ENCODE measurements at places on chromosomes 13 and 19.

DNA sequence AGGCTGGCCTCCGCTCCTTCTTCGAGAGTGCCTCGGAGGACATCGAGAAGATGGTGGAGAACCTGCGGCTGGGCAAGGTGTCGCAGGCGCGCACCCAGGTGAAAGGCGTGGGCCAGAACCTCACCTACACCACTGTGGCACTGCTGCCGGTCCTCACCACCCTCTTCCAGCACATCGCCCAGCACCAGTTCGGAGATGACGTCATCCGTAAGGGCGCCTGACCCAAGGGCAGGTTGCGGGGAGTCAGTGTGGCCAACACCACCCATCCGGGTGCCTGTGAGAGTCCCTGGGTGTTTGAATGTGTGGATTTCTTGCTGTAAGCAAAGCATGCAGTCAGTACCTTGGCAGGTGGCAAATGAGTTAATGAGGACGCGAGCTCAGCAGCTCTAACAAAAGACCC, 78.8 kb downstream of the RYR1 start:
- no peak for DNase-seq

- DNase-seq, result no peak
These were observed 301.6 kb downstream of the SLITRK6 start for GRCh38 chr13:85497652-85498051.

GRCh38 chr19:15862444-15862843, 35.4 kb downstream of the CYP4F2 start:
- no peak for DNase-seq

- no peak for DNase-seq
These were observed 20.5 kb upstream of the VSTM2B start for GRCh38 chr19:29505097-29505824.

- DNase-seq, result no peak
These were observed 1.3 kb upstream of the PCDH9 start for GRCh38 chr13:67231289-67232000.

DNA sequence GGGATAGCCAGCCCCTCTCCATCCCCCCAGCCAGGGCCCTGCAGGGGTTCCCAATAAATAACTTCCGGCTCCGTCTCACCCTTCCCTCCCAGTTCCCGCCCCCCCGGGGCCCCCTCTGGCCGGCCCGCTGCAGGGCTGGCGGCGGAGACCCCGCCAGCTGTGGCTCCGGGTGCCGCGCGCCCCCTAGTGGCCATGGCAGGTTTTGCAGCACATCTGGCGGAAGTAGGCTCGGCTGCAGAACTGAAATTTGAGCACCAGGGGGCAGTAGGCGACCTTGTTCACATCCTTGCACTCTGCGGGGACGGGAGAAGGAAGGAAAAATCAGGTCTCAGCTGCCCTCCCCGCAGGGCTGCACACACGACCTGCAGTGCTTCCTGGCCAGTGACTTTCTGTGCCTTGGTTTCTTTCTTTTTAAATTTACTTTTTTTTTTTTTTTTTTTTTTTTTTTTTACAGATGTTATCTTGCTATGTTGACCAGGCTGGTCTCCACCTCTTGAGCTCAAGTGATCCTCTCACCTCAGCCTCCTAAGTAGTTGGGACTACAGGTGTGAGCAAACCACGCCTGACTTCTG, 3.6 kb upstream of the MYO1F start:
- DNase-seq, result peak; percentile 90

- DNase-seq, result no peak
These were observed 99.6 kb upstream of the NBEA start for GRCh38 chr13:34842466-34842865.

DNA sequence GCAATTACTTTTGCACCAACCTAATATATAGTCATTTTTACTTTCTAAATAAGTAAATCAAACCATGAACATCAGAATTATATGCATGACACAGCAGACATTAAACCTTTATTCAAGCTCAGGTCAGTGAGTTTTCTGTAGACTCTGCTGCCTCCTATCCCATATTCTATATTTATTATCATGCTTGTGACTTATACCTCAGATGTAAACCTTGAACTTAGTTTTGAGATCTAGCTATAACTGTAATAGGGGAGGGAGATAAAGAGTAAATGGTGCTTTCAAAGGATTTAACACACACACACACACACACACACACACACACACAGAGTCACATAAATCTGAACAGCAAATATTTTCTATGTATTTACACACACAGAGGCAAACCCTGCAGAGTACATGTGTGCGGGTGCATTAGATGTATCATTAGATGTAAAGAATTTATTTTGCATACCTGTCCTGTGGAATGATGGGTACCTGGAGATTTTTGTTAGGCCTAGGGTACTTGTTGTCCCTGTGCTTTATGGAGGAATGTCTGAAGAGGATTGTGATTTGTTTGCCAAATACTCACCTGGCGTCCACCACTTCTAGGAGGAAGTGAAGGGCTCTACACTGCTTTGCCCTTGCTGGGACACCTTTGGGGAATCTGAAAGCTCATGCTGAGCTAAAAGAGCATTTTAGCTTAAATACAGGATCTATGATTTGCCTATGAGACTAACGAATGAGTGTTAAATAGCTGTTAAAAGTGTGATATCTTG, 521.9 kb downstream of the KLF5 start:
- no peak for DNase-seq

GRCh38 chr13:43203781-43204180, 180.4 kb downstream of the DNAJC15 start:
- DNase-seq, result no peak

DNA sequence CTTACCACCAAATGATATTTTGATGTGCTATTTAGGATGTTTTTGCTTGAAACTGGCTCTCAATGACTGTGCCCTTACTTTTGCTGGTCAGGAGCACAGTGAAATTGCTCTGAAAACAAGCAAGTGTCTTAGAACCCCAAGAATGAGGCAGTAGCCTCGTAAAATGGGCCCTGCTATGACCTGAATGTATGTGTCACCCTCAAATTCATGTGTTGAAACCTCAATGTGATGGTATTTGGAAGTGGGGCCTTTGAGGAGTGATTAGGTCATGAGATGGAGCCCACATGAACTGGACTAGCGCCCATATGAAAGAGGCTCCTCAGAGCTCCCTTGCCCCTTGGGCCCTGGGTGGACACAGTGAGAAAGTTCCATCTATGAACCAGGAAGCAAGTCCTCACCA, 155.2 kb downstream of the ZIC5 start:
- no peak for DNase-seq

DNA sequence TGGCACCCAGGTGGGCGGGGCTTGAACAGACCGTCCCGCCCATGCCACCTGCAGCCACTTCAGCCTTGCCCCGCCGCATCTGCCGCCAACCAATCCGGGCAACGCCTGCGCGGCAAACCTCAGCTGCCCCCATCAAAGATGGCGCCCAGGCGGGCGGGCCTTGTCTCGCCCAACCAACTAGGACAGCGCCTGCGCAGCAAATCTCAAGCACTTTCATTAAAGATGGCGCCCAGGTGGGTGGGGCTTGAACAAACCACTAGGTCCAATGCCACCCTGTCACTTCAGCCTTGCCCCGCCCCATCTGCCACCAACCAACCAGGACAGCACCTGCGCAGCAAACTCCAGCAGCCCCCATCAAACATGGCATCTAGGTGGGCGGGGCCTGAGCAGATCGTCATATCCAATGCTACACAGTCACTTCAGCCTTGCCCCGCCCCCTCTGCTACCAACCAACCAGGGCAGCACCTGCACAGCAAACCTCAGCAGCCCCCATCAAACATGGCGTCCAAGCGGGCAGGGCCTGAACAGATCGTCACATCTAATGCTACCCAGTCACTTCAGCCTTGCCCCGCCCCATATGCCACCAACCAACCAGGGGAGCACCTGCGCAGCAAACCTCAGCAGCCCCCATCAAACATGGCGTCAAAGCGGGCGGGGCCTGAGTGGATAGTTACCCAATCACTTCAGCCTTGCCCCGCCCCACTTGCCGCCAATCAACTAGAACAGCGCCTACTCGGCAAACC, 1.4 kb downstream of the PEG3 start:
- DNase-seq, result peak; percentile 42

- DNase-seq, result no peak
These were observed 961.6 kb upstream of the MIR17HG start for GRCh38 chr13:90385781-90386489.

DNA sequence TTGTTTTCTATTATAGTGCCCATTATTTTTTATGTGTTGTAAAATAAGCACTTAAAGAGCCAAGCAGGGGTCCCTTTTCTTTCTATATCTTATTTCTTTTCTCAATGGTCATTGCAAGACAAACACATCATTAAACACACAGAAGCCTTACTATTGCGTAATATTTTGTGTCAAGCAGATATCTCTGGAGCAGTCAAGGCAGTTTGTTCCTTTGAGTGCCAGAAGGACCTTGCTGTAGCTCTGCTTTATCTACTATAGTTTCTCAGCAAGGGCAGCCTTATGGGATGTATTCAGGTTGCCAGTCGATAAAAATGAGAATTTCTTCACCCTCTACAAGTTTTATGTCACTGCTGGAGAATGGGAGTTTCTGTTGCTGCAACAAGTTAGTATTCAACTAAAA, 319.3 kb downstream of the TDRD3 start:
- no peak for DNase-seq

- peak; percentile 52 for DNase-seq
These were observed at the start of gene PTGER1 for GRCh38 chr19:14475251-14476073. TSS of gene PTGER1 (minus strand) at chr19:14475354. CDS start at chr19:14474320, 1,034 bp downstream.

DNA sequence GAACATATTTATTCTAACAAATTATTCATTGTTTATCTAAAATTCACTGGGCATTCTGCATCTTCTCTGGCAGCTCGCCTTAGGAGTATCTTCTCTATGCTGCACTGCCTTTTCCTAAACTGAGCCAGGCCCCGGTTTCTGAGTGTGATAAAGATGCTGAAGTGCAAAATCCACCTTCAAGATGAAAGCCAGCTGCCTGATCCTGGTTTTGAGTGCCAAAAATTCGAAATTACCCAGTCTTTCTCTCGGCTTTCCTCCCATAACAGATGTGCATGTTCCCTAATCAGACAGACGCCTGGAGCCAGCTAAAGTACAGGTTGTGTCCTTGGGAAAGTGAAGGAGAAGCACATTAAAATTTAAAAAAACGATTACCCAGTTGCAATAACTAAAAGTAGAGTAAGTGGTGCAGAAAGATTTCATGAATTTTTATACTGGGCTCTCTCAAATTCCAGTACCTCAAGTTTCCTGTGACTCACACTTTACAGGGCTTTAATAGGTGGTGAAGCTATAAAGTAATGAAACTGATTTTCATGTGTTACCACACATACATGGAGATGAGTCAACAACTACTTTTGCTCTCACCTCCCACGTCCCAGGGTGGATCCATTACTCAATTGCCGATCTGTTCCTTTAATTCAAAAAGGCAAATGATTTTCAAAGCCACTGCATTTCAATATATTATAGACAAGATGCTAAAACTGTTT, 65.0 kb upstream of the GTF2F2 start:
- DNase-seq, result peak; percentile 60

GRCh38 chr13:111539252-111539651, 218.8 kb downstream of the TEX29 start:
- DNase-seq, result no peak

DNA sequence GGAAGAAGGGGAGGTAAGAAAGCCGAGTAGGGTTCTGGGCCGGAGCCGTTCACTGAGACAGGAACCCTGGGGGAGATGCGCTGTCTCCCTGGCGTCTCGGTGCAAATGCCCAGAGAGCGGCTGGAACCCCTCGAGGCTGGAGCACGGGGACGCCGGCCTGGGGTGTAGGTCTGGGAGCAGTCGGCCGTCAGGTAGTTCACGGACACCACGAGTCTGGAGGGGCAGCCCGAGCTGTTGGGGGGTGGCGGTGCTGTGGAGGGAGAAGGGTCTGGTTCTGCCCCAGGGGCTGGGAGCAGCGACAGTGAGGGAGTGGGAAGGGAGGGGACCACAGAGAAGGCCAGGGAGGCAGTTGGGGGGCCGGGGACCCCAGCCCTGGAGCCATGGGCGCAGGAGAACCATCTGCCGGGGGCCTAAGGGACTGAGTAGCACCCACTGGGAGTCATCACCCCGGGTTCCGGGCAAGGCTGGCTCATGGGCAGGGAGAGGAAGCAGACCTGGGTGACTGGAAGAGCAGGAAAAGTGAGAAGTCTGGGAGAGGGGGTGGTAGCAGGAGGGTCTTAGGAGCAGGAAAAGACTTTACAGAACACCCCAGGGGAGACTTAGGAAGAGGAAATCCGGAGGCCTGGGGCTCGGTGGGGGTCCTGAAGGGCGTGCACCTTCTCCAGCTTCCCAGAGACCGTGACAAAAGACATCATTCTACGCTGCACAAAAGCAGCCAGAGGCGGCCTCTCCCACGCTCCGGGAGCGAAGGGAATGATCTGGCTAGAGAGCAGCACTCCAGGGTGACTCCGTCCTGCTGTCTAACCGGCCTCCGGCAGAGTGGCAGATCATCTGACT, 173.1 kb upstream of the SOX1 start:
- peak; percentile 16 for DNase-seq

DNA sequence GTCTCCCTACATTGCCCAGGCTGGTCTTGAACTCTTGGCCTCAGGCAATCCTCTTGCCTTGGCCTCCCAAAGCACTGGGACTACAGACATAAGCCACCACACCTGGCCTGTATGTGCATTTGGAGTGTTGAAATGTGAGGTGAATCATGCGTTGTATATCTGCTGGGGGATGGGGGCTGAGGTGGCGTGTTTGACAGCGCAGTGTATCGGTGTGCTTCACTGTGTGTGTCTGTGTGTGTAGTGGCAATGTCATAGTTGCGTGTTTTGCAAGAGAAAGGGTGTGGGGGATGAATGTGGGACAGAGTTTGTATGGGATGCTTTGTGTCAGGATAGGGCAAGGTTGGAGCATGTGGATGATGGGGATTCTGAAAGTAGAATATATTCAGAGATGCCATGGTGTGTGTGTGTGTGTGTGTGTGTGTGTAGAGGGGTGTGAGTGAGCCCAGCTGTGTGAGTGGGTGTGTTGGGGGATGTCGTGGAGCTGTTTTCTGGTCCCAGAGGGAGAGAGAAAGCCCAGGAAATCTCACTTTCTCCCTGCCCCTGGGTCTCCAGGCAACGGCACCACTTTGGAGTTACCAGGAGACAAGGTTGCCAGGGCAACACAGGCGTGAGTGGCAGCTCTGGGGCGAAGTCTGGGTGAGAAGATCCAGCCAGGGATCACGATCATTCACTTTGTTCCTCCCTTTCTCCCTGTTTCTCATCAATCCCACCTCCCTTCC, 1.1 kb upstream of the SWSAP1 start:
- no peak for DNase-seq

DNA sequence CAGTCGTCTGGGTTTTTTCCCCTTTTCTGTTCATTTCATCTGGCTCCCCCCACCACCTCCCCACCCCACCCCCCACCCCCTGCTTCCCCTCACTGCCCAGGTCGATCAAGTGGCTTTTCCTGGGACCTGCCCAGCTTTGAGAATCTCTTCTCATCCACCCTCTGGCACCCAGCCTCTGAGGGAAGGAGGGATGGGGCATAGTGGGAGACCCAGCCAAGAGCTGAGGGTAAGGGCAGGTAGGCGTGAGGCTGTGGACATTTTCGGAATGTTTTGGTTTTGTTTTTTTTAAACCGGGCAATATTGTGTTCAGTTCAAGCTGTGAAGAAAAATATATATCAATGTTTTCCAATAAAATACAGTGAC, 9.3 kb downstream of the CALM3 start:
- DNase-seq, result no peak

DNA sequence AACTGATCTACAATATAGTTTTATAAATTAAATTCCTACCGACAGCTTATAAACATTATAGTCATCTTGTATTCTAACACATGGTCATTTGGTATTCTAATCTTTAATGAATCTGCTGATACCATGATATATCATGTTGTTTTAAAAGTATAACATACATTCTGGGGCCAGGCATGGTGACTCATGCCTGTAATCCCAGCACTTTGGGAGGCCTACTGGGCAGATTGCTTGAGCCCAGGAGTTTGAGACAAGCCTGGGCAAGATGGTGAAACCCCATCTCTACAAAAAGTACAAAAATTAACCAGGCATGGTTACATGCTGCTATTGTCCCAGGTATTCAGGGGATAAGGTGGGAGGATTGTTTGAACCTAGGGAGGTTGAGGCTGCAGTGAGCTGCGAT, 3.1 kb downstream of the ZNF383 start:
- DNase-seq, result no peak

GRCh38 chr19:32200312-32201038, 144.9 kb upstream of the ZNF507 start:
- DNase-seq, result no peak

Measured in activated CD8-positive, alpha-beta memory T cell treated with anti-CD3 and anti-CD28 coated beads, Interleukin-2, amount 10 ng/mL, durations not matched to agents 7 days and 5 days (primary cell).